ENCODE measurements at places on chromosomes 4 and X.

DNA sequence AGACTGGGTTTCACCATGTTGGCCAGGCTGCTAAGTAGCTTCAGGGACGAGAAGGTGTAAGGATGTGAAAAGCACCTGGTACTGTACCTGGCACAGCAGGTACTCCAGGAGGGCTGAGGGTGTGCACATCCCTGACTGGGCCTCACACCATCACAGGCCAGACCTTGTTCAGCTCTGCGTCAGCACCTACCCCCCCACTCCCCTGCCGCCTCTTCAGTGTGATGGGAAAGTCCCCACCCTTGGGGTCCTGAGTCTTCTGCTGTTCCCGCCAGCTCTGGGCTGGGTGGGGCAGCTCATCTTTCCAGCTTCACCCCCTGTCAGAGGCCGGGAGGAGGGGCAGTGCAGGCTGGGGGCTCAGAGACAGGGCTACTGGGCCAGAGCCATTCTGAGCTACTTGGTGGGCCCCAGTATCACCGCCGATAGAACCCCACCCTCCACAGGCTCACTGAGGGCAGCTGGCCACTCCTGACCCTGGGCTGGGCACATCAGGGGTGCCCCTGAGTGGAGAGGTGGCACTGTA lies 6.7 kb upstream of the SH3BP2 start:
- DNase-seq, result peak; percentile 65

DNA sequence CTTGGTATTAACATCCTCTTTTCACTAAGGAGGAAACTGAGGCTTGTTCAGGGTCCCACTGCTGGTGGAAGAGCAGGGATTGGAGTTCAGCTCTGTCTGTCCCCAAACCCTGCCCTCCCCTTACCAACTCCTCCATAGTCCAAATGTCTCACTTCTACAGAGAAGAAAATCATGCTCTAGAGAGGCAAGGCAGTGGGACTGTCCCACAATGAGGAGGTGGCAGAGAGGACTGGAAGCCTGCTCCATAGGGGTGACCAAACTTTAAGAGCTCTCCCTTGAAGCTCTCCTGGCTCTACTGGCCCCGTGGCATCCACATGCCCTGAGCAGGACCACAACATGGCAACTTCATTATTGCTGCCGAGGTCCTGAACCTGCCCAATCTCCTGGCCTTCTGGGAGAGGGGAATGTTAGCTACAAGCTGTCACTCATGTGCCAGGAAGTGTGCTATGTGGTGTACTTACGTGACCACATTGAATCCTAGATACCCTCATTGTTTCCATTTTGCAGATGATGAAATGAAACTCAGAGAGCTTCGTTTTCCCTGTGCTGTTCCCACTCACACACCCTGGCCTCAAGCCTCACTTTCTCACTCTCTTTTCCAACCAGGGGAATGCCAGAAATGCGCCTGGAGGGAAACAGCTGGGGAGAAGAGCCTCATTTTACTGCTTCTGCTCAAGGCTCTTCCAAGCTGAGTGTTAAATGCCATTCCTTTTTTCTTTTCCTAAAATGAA lies 71.5 kb downstream of the ANAPC4 start:
- DNase-seq, result no peak

- no peak for DNase-seq
These were observed 119.3 kb downstream of the ZNF330 start for GRCh38 chr4:141339966-141340365.

GRCh38 chr4:27908356-27908755 lies 1047.7 kb downstream of the STIM2 start:
- no peak for DNase-seq

DNA sequence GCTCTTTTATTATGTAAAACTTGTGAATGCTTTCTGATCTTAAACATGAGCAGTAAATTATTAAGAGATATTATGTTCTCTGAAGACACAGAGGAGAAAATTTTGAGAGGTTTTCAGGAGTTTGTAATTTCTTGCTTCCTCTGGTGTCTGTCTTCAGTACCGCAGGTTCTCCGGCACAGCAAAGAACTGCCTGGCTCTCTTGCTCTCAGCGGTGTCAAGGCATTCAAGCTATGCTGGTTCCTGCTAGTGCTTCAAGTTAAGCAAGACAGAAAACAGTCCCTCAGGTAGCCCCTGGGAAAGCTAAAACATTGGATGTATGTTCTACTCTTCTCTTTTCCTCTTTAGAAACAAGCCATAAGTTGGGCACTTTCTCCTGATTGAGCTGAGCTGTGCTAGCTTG lies 120.2 kb upstream of the CENPE start:
- DNase-seq, result no peak

GRCh38 chrX:34365471-34365870 lies 233.4 kb upstream of the FAM47A start:
- no peak for DNase-seq

DNA sequence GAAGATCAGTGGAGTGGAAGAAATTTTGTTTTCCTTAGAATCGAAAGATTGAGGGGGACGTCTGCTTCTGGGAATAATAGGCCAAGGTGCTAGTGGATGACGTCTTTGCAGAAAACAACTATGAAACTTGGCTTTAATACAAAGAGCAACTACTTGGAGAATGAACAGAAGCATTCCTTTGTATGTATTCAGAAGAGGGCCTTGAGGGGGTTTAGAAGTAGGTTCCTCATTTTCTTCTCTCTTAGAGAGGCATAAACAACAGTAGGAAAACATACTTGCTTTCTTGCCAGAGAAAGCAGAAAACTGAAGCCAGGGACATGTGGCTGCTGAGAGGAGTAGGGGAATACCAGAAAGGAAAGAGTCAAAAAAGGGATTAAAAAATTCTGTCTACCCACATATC lies 167.8 kb downstream of the ZNF330 start:
- no peak for DNase-seq

- no peak for DNase-seq
These were observed 407.1 kb downstream of the IL15 start for GRCh38 chr4:142043509-142043908.

DNA sequence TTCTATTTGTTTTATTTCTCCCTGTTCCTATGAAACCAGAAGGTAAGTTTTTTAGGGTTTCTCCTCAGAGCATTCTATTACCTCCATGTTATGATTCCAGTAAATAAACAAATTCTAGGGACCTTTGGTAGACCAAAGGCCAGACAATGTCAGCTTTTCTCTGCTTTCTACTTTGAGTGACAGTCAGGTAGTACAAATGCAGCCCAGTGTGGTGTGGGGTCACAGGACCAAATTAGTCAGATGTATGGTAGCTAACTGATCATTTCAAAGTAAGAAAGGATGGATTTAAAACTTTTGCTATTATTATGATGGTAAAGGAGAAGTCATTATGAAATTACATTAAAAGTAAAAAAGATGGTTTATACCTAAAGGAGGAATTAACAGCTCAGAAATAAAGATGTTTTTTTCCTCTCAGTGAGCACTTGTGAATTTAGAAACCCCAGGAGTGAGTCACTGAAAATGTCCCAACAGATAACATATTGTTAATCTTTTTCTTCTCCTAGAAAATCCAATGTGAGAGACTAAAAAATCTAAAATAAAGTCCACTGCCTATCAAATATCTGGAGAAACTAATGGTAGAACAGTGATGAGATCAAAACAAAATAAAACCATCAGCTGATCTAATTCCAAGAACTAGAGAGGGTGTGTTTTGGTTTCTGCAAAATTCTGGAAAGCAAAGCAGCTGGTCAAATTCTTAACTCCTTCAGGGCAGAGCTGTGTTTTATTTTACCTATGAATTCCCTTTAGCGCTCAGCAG lies 16.6 kb upstream of the KLHL2 start:
- DNase-seq, result no peak

DNA sequence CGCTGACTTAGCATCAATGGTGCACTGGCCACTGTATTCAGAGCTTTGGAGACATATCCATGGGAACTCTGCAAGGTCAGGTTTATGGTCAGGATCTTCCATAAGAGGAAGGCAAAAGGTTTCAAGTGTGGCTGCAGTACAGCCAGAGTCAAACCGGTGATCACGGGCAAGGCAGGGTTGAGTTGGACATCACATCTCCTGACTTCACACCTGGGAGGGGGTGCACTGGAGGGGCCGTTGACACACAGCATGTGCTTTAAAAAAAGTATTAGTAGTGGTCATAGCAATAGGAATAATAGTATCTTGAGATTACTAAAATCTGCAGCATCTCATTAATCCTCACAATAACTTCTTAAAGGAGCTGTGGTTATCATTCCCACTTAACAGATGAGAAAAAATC lies 28.9 kb upstream of the MAN2B2 start:
- no peak for DNase-seq

- DNase-seq, result no peak
These were observed 139.4 kb upstream of the CXorf66 start for GRCh38 chrX:140104760-140105159.

DNA sequence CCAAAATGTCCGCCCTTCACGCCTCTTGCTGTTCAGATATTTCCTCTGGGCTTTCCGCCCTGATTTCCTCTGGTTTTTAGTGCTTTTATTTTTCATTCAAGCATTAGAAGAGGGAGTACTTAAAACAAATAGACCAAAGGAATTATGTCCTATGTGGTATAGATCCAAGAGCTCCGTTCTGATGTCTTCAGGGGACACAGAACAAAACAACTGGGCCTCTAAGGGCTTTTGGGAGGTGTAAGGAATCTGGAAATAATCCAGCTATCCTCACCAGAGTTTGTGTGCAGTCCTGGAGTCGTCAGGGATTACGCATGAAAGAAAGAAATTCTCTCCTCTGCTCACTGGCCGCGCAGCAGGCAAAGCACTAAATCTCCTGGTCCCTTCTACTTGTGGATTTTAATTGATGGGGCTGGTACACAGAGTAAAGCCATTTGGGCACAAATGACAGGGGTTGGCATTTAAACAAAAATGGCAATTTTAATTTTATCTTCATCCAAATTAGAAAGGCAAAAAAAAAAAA lies 999.2 kb downstream of the ADGRL3 start:
- no peak for DNase-seq

DNA sequence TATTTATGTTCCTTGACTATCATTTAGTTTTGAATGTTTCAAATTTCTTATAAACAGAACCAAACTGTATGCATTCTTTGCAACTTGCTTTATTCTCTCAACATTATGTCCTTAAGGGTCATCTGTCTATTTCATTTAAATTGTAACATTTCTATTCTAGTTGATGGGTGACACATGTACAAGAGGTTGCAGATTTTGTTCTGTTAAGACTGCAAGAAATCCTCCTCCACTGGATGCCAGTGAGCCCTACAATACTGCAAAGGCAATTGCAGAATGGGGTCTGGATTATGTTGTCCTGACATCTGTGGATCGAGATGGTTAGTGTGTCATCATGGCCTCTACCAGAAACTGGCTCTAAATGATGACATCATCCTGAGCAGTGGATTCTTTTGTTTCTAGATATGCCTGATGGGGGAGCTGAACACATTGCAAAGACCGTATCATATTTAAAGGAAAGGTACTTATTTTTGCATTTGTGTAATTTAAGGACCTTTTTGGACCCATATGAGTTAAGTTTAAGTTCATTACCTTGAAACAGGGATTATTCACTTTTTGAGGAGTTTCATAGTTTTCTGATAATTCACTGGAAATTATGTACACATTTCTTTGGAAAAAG lies 6.1 kb downstream of the LIAS start:
- DNase-seq, result no peak

DNA sequence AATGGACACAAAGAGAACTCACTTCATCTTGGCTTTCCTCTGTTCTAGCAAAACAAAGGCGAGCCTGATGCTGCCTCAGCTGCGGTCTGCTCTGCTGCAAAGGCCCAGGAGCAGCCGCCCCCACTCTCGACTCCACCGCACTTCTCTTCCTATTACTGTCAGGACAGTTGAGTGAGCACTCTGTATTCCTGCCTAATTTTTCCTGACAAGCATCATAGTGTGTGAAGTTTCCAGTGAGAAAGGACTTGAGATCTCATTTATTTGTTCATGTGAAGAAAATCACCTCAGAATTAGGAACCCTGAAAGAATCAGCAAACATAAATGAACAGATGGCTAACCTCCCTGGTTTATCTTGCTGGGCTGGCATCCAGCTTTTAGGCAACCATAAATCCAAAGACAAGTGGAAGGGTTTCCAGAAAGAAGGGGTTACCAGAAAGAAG lies 15.6 kb downstream of the SCARB2 start:
- DNase-seq, result no peak

DNA sequence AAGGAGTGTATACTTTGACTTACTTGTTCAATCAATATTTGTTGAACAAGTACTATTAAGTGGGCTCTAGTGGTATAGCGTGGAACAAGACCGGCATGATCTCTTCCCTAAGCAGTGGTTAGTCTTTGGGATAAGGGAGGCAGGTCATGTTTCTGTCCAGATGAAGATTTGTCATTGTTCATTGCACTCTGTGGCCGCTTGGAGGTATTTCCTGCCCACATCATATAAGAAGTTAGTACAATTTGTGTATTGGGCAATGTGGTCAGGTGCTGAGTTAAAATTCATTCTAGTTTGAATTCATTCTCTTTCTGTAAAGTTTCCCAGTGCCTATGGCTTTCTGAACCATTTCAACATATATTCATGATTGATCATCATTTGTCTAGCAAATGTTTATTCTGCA lies 101.1 kb upstream of the SHISA3 start:
- no peak for DNase-seq

- DNase-seq, result no peak
These were observed at the start of gene MAGIX for GRCh38 chrX:49162620-49163019. MAGIX (plus strand) TSS chrX:49162758; CDS start chrX:49162890, 132 bp downstream.

DNA sequence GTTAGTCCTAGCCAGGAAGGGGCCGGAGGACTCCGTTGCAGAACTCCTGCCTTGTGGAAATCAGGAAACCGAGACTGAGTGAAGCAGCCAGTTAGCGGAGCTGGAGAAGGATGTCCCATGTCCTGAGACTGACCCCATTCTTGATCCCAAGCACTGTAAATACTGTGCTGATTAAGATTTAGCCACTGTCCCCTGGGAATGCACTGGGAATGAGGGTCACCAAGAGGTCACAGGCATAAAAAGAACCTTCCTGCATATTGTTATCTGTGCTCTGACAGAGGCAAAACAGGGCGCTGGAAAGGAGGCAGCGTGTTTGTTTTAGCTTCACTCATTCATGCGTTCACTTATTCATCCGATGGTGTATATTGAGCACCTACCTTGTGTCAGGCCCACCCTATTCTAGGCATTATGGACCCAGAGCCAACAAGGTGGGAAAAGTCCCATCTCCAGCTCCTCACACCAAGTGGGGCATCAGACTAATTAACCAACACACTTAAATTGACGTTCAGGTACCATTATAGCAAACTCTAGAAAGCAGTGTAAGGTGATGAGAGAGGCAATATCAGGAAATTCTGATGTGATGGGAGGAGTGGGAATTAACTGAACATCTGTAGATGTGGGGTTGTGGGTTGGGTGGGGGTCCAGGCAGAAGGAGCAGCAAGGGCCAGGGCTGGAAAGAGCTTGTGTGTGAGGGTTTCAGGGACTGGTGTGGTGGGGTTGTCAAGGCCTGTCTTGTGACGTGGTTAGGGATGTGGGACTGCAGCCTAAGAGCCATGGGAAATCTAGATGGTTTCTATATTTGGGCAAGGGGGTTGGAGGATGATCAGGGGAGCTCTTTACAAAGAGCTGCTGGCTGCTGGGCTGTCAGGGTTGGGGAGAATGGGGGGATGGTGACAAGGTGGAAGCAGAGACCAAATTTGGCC lies 10.6 kb upstream of the SLC2A9 start:
- no peak for DNase-seq

DNA sequence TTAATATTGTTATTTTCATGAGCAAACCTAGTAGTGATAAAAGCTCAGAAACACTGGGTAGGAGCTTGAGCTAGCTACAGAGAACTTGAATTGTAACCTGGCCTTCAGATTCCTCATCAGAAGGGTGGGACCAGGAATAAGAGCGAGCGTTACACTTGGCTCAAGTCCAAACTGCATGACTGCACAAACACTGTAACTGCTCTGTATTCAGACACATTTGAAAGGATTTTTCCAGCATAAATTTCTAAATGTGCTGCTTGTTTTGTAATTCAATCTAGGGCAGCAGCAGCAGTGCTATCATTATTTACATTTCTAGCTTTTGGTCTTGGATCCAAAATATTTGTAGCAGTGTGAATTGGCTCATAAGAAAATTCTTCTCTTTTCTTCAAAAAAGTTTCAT lies 133.0 kb upstream of the TMLHE start:
- DNase-seq, result no peak

All from stimulated activated effector memory CD8-positive, alpha-beta T cell treated with anti-CD3 and anti-CD28 coated beads, Interleukin-12 subunit alpha, Interleukin-12 subunit beta, amount 100 ng/mL, for 72 hours (primary cell).